NCI-H187 treated with DMSO at 0.1 percent for 48 hours (cell line): ENCODE measurements at places on chromosomes 3 and 15.

- DNase-seq = no peak
Observed at GRCh38 chr15:24916305-24917009, 38.3 kb upstream of the SNRPN start.

DNA sequence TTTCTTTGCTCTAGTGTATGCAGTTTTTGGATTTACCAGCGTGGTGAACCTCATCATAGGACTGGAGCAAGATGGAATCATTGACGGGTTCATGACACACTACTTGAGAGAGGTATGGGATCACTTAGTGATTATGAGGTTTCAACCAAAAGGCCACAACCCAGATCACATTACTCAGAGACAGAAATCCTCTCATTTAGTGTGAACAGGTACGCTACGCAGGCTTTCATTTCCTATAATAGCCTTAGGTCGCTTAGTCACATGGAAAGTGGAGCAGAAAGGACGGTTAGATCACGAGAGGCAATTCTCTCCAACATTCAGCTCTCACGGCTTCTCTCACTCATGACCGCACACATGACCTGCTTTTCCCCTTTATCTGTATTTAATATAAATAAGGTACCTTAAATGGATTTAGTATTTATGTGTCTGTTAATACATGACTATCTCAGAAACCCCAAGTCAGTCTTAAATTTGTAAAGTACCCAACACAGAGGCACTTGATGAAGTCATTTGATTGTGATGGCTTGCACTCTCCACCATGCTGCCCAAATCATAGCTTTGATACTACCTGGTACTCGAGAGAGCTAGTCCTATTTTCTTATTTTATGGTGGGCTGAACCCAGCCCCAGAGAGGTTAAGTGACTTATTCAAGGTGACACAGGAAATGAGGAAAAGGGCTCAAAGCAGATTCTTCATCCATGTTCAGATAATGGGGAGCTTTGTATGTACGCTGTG lies 8.6 kb downstream of the TM6SF1 start:
- DNase-seq = no peak

GRCh38 chr3:65964838-65965237 lies 73.9 kb downstream of the MAGI1 start:
- no peak for DNase-seq

GRCh38 chr15:29937956-29938355 lies 115.7 kb upstream of the TJP1 start:
- no peak for DNase-seq

DNA sequence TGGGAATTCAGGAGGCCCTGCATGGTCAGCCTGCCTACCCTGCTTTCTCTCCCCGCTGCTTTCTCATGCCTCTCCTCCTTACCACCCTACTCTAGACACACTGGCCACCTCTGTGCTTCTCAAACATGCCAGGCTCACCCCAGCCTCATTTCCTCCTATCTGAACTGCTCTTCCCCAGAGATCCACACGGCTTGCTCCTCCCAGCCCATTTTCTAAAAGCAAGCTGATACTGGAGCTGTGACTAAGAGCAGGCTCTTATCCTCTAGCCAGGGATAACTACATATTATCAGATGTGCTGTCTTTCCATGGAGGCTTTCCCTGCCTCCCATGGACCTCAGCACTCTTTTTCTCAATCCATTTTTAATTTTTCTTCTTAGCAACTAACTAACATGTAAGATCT lies 85.9 kb downstream of the BOC start:
- DNase-seq = no peak

GRCh38 chr15:94478763-94479162 lies 247.4 kb downstream of the MCTP2 start:
- peak; percentile 35 for DNase-seq

DNA sequence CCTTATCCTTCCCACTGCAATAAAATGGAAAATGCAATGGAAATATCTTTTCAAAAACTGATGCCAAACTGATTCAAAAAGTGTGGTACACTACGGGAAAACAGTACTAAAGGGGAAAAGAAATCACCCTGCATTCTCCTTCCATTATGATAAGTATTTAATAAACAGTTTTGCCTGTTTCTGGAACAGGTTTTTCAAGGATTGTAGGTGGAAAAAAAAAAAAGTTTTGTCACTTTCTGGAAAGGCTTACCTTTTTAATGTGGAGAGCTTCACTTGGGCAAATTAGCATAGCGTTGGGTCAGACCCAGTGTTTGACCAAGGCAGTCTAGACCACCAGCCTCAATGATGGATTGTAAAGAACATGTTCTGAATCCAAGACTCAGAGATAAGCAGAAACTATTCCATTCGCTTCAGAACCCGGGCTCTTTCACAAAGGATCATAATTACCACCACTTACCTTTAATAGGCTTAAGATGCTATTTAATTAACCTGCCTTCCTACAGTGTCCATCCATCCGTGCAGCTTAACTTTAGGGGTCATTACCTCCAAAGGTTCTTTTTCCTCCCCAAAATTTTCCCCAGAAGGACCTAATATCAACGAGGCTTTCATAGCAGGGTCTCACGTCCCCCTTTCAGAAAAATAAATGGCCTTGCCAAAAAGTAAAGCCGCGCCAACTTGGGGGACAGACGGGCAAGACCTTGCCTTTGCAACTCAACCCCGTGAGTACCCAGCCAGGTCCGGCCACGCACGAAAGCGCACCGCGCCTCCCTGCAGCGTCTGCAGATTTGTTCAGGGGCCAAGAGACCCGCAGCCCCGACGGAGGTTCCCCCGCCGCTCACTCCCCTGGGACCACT lies 1.0 kb downstream of the DCBLD2 start:
- DNase-seq = no peak

- DNase-seq = no peak
Observed at GRCh38 chr3:184651904-184652303, 60.0 kb downstream of the MAGEF1 start.

DNA sequence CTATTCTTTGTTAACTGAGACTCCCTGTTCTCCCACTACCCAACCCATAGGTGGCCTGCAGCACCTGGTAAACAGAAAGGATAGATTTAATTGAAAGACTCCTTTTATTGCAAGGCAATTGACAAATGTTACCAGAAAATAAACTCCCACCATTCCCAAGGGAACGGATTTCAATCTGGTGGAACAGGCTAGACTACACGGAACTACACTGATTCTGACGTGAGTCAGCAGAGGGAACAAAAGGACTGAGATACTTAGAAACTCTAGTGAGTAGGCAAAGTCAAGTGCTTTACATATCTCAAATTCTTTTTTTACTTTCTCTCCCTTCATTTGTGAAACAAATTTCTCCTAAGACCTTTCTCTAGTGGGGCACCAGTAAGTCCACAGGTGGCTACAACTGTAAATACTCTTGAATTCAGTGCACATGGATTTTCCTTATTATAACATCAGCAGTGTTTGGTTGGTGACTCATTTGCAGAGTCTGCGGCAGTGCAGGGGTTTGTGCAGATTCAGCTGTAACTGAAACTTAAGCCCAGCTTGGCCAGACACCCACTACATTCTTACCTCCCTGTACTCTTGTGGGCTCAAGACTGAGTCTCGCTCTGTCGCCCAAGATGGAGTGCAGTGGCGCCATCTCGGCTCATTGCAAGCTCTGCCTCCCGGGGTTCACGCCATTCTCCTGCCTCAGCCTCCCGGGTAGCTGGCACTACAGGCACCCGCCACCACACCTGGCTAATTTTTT lies 34.3 kb upstream of the PLSCR2 start:
- no peak for DNase-seq

- no peak for DNase-seq
Observed at GRCh38 chr15:88258093-88258641, 1.6 kb upstream of the NTRK3 start.

GRCh38 chr3:44110648-44111047 lies 131.0 kb upstream of the TOPAZ1 start:
- DNase-seq = no peak

- no peak for DNase-seq
Observed at GRCh38 chr15:32824777-32825176, 107.0 kb downstream of the GREM1 start.

DNA sequence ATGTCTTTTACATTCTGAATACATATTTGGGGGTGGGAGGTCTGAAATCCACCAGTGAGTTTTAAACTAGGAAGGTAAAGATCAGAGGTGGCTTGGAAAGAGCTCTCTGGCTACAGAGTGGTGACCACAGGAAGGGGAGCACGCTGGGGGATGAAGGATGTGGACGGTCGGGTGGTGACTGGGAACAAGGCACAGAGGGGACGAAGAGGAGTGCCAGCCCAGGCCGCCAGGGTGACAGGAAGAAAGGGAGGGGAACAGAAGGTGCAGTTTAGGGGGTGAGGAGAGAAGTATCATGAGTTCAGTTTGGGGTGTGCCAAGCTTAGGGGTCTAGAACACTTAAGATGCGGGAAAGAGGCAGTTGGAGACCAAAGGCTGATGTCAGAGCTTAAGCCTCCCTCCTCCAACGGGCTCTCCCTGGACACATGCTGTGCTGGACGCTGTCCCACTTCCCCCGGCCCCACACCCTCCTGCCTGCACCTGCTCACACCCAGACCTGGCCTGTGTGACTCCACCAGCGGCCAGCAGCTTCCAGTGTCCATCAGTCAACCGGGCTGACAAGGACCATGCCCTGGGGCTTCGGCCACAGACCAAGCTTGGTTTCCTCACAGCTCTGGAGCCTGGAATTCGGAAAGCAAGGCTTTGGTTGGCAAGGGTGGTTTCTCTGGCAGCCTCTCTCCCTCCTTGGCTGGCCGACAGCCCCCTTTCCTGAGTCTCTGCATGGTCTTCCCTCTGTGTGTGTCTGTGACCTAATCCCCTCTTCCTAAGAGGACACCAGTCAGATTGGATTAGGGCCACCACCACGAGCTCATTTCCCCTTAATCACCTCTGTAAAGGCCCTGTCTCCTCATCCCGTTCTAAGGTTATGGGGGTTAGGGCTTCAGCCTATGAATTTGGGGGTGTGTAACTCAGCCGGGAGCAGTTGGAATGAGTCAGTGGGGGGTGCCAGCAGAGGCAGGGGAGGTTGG lies 120.4 kb upstream of the IQSEC1 start:
- DNase-seq = no peak

- DNase-seq = no peak
Observed at GRCh38 chr3:4936982-4937614, 42.1 kb upstream of the BHLHE40 start.

GRCh38 chr15:84773716-84774115 lies 25.3 kb downstream of the ZNF592 start:
- DNase-seq = no peak

GRCh38 chr15:55778932-55779331 lies 36.0 kb upstream of the PRTG start:
- no peak for DNase-seq

GRCh38 chr3:111971533-111972130 lies 7.2 kb upstream of the ABHD10 start:
- DNase-seq = no peak

GRCh38 chr15:85489773-85490493 lies 109.5 kb downstream of the AKAP13 start:
- no peak for DNase-seq

- no peak for DNase-seq
Observed at GRCh38 chr3:175956964-175957363, 1097.8 kb downstream of the NAALADL2 start.
